ENCODE measurements at places on chromosomes 1 and 21.

GRCh38 chr1:181257117-181257516 is 168.6 kb downstream of the IER5 start:
- no peak for ATAC-seq

DNA sequence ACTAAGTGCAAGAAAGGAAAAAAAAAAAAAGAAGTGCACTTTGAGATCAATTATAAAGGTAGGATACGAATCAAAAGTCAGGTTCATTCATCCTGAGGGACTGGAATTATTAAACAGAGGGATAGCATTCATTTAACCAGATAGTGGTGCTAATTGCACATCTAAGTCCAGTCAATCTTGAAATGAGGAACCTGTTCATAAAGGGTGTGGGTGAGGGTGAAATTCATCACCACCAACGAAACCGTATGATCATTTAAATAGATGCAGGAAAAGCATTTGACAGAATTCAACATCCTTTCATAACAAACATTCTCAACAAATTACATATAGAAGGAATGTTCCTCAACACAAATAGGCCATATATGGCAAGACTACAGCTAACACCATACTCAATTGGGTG is 5.6 kb downstream of the CTSS start:
- ATAC-seq, result no peak

DNA sequence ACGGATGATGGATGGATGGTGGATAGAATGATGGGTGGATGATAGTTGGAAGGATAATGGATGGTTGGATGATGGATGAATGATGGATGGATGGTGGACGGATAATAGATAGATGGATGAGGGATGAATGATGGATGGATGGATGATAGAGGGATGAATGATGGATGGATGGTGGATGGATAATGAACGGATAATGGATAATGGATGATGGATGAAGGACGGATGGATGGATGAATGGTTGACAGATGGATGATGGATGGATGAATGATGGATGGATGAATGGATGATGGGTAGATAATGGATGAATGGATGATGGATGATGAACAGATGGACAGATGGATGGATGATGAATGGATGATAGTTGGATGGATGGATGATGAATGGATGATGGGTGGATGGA is 255.1 kb downstream of the NPHP4 start:
- ATAC-seq, result no peak

DNA sequence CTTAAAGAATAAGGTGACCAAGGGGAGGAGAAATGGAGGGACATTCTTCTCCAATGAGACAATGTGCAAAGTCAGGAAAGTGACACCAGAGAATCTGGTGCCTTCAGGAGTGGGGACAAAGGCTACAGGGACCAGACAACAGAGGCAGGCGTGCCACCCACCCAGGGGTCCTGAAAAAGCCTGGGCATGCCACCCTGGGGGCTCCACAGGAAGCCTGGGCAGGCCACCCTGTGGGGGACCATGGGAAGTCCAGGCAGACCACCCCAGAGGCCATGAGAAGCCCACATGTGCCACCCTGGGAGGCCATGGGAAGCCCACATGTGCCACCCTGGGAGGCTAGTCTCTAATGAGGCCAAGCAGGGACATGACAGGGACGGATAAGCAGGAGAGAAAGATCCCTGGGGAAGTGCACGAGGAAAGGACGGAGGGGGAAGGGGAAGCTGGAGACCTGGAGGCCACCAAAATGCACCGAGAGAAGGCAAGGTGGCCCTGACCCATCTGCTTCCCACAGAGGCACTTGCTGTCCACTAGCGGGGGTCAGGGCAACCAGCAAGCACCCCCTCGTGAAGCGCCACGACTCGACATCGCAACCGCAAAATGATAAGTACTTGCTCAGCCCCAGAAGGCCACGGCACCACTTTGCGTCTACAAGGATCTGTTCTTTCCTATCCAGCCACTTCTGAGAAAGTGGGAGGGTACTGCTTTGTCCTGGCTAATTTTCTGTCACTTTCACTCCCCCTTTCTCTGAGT is 7.2 kb upstream of the PDE9A start:
- ATAC-seq, result no peak

GRCh38 chr1:42167611-42168390 is 3.3 kb upstream of the GUCA2A start:
- no peak for ATAC-seq

GRCh38 chr1:36522461-36523229 is 39.9 kb upstream of the CSF3R start:
- no peak for ATAC-seq

- ATAC-seq, result no peak
Observed at GRCh38 chr1:150320667-150320978, 710 bp upstream of the PRPF3 start.

Measured in activated CD4-positive, CD25-positive, alpha-beta regulatory T cell treated with anti-CD3 and anti-CD28 coated beads, Interleukin-2, amount 50 U/mL, for 24 hours (primary cell).